Effector CD8-positive, alpha-beta T cell (primary cell): ENCODE measurements at places on chromosomes 11 and 22.

- no peak for DNase-seq
Observed at GRCh38 chr11:2328021-2328420, 26.2 kb downstream of the TSPAN32 start.

DNA sequence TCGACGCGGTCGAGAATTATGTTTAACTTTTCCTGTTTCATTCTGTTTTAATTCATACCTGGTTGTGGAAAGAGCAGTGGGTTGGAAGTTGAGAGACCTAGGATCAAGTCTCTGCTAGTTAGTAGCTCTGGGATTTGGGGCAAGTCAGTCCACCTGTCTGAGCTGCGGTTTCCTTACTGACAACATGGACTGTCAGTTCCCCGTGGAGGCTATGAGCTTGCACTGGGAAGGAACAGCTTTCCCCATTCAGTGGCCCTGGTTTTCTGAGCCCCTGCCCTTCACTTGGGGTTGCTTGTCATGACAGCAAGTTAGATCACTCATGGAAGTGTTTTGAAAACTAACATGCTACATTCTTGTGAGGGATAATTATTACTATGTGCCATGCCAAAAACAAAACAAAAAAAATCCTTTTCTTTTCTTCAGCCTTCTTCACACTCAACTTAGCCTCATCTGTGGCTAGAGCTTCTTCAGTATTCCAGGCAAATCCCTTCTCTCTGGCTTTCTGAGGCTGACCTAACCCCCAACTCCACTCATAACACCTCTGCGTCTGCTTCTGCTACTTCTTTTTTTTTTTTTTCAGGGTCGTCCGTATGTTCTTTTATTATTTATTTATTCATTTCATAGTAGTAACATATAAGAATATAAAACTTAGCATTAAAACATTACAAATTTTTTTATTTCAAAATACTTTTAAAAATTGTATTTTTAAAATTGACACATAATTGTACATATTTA is 43.0 kb upstream of the ZBED5 start:
- no peak for DNase-seq

- DNase-seq: no peak
Observed at GRCh38 chr11:125078516-125079140, 15.5 kb downstream of the SLC37A2 start.

DNA sequence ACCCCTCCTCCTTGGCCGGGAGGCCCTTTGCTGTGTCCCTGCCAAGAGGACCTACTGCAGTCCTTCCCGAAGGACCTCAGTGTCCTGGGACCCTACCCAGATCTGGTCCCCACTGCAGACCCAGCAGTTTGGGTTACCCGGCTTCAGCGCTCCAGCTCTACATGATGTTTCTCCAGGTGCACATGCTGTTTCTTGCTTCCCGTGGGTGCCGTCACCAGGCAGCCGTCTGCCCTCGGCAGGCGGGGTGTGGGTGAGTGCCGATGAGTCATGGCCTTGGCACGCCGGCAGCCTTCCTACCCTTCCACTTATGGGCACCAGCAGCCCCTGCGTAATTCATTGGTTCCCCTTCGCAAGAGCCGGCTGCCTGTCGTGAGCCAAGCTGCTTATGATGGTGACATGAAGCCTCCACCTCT is 101.8 kb downstream of the BCR start:
- DNase-seq: no peak

GRCh38 chr11:67604815-67605214 is 1.9 kb upstream of the NDUFV1 start:
- no peak for DNase-seq

DNA sequence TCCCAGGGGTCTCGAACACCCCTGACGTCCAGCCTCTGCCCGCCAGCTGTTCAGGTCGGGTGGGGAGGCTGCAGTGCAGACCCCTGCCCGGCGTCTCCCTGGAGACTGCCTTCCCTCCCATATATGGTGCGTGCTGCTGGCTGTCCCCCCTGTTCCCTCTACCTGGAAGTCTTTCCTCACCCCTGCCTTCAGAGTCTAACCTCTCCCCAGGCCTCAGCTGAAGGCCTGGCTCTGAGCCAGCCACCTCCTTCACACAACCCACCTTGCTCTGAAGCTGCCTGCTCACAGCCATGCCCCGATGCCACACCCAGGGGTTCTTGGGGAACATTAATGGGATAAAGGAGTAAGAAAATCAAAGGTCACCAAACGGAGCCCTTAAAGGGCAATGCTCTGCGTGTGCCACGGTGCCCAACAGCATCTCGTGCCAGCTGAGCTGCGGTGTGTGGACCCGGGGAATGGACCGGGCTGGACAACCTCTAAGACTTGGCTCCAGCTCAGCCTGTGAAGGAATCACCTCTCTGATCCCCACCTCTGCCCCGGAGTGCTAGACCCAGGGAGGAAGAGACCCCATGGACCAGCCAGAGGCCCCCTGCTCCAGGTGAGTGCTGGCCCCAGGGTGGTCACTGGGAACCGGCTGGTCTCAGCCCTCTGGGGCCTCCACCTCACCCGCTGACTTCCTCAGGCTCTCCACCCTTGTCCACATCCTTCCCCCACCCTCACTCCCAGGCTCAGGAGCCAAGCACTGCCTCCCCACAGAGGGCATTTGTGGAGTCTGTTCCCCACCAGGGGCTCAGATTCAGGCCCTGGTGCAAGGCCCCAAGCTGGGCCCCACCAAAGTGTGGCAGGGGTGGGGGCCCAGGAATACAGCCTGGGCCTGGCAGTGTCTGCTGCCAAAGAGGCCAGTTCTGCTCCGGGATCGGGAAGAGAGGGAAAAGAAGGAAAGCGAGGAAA is at the start of gene NLRP6:
Gene NLRP6, plus strand, starts transcription at position 407 of the 951 bp plus-strand sequence. Its CDS starts 163 bp downstream, at position 570.
- no peak for DNase-seq

GRCh38 chr22:50261615-50262459 is at the start of gene MAPK12:
Gene MAPK12 (minus strand): TSS chr22:50261683. CDS start chr22:50261509, 174 bp downstream.
- DNase-seq: no peak

DNA sequence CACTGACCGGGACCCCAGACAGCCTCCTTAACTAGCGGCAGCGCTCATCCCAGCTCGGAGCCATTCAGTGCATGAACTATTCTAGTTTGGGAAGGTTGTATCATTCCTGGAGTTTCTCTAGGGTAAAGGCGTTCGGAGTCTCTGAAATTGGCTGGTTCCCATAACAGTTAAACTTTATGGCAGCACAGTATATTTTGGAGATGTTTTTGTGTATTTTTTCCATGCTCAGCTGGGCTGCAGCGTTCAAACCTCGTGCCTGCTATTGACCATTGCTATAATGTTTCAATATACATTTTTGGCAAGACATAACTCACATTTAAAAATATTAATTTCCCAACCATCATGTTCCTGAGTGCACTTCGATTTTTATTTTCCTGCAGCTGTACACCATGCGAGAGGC is 169.7 kb downstream of the ST3GAL4 start:
- DNase-seq: no peak

DNA sequence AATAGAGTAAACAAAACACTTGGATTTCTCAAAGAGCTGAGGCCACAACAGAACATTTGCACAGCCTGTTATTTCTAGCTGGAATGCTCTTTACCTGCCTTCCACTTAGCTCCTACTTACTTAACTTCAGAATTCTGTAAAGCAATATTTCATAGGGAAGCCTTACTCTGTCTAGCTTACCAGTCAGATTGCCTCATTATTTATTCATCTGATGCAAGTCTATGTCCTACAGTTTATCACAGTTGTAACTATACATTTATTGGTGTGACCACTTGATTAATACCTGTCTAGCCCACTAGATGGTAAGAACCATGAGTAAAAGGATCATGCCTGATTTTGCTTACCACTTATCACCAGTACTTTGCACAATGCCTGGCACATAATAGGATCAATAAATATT is 56.1 kb upstream of the ME3 start:
- DNase-seq: no peak

- DNase-seq: no peak
Observed at GRCh38 chr11:80944758-80945157, 1503.9 kb upstream of the TENM4 start.

DNA sequence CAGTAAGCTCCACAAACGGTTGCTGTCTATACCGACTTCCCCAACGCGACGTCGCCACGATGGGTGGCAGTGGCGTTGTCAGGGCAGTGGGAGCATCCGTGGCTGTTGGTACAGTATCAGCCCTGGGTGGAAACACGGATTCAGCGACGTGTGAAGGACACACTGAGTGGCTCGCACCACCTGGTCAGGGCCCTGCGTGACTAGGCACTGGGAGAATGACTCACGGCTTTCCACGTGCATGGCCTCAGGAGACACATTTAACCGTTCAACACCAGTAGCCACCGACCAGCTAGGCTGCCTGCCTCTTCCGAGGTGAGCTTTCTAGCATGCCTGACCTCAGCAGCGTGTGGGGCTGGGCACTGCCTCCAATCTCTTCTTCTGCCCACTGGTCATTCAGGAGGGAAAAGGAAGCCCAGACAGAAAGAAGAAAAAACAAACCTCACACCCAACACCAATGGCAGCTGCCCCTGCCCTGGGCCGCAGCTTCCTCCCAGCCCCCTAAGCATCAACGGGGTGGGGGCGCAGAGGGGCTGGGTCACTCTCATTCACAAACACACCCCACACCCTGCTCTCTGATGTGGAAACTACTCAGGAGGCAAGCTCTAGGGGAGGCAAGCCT is 59.0 kb downstream of the MYH9 start:
- no peak for DNase-seq

GRCh38 chr11:34910817-34911216 is 5.4 kb downstream of the APIP start:
- DNase-seq: no peak

DNA sequence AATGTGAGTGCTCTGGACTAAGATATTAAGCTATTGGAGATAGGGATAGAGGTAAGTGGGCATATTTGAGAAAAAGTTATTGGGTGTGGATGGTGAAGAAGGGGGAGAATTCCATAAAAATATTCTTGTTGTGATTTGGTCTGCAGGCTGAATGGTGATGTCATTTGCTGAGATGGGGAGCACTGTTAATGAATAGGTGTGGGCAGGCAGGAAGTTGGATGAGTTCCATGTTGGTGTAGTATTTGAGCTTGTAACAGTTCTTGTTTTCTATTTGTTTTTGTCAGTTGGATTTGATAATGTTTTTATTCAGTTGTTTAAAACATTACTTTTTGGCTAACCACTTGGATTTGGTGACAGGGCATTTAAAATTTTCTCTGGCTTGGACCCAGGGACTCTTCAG is 168.8 kb downstream of the C11orf87 start:
- DNase-seq: no peak

- peak; percentile 48 for DNase-seq
Observed at GRCh38 chr22:19178065-19178656, 375 bp downstream of the SLC25A1 start.

- no peak for DNase-seq
Observed at GRCh38 chr22:48359613-48359965, 1468.1 kb downstream of the BRD1 start.

GRCh38 chr22:26170795-26171580 is 1.7 kb downstream of the SEZ6L start:
- DNase-seq: no peak

GRCh38 chr11:93131709-93132108 is 66.1 kb downstream of the SLC36A4 start:
- DNase-seq: no peak

- DNase-seq: peak; percentile 25
Observed at GRCh38 chr11:117097389-117098268, 599 bp downstream of the SIK3 start.

- DNase-seq: no peak
Observed at GRCh38 chr22:37697538-37697835, 639 bp downstream of the TRIOBP start.

DNA sequence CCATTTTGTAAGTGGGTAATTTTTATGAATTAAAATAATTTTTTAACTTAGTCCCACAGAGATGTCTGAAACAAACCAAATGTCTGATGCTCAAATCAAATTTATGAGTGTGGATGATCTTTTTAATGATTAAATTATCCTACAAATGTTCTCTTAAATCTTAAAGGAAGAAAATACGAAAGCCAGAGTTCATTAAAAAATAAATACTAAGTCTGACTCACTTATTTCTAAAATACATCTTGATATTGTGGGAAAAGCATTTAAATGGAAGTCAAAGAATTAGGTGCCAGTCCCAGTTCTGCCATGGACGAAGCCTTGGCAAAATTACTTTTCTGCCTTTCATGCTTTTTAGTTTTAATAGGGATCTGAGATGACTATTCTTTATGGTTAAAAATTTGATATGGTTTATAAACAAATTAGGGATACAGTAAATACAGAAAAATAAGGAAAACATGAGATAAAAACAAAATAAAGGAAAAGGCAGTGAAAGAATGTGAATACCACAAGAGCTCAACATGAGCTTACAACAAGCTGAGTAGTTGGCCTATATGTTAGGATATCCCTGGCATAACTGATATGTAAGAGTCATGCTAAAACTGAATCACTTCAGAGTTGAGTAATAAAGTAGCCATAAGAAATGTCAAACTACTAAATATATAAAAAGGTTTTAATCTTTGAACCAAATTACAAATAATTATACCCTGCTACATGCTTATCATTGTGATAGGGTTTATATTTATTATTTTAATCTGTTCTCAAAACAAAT is 9.2 kb downstream of the CCDC34 start:
- DNase-seq: no peak

DNA sequence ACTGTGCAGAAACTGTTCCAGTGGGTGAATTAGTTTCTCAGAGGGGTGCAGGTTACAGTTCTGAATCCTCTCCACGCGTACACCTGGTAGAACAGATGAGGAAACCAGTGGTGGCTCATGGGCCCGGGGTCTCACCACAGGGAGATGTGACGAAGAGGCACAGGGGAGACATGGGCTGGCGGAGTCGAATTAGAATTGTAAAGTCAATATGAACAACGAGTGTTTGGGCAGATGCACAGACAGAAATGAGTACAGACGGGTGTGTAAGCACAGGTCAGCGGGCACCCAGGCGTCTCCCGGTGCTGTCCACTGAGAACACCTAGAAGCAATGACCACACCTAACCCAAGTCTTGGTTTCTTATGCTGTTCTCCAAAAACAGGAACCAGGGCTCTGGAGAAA is 41.8 kb downstream of the GNB1L start:
- DNase-seq: no peak

DNA sequence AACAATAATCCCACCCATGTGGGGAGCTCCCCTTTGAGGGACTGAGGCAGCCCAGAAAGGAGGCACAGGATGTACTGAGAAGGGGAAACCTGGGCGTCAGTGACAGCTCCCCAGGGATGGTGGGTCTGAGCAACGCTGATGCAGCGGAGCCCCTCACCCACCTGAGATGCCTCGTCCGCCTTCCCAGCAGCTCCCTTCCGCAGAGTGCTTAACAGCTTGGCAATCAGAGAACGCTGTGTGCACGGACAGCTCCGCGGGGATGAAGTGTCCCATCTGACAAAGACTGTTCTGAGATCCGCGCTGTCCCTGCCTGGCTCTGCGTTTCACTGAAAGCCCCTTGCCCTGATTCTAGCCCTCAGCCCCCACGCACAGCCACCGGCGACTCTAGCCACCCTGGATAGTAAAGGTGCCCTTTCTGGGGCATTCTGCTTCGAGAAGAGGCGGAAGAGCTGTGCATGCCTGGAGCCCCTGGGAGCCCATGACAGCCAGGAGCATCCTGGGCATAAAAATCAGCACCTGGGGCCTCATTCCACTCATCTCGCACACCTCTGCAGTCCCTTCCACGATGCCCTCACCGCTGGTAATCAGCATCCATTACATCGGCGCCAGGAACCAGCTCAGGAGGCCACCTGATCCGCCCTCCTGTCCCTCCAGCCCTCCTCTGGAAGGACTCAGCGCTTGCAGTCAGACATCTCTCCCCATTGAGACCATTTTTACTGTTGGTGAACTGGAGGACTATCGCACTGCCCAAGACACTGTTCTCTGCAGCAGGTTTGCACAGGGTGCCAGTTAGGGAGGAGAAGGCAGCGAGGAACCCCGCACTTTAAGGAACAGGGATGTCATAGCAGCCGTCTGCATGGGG is 10.7 kb downstream of the KCNJ5 start:
- no peak for DNase-seq
